ENCODE measurements at places on chromosomes 2 and 18. TPM values are rescaled to one million over a fixed set of nuclear protein-coding genes. Genes with fewer than 3 reads are reported as not detected.

DNA sequence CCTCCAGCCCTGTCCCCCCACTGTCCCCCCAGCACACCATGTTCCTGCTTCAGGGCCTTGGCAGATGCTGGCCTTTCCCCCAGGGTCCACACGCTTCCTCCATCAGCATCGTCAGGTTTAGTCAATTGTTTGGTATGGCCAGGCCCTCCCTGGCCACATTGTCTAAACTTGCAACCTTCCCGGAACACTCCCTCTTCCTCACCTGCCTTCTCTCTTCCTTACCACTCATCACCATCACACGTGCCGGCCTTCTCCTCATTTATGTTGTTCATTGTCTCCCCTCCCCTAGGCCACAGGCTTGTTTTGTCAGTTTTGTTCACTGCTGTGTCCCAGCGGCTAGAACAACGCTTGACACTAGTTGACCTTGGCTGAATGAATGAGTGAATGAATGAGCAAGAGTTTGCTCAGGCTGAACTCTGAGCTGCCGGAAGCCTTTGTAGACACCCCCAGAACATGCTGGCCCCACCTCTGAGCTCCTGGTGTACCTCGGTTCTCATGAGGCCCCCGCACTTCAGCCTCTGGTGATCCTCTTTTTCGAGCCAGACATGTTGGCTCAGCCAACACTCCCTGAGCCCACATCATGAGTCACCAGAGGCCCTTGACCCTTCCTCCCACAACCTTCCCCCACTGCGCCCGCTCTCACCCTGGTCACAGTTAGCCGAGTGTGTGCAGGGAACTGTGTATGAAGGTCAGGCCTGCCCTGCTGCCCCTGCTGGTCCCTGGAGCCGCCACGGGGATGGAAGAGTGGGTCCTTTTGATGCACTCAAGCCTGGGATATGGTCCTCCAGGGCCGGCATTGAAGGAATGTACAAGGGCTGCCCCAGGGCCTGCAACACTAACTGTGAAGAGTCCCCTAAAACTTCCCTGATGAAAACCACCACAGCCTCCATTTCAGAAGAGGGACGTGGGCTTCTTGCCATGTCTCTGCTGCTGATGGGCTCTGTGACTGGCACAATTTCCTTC, 57.5 kb downstream of the HS1BP3 start:
- DNase-seq: no peak

GRCh38 chr2:162704496-162704895, 134.1 kb downstream of the KCNH7 start:
- DNase-seq: no peak

GRCh38 chr2:215668378-215668775, 232.5 kb upstream of the FN1 start:
- DNase-seq: no peak

DNA sequence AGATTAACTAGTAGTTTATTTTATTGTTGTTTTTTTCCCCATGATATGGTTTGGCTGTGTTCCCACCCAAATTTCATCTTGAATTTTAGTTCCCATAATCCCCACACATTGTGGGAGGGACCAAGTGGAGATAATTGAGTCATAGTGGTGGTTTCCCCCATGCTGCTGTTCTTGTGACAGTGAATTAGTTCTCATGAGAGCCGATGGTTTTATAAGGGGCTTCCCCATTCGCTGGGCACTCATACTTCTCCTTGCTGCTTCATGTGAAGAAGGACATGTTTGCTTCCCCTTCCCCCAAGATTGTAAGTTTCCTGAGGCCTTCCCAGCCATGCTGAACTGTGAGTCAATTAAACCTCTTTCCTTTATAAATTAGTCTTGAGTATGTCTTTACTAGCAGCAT, 36.5 kb downstream of the GALNT14 start:
- no peak for DNase-seq

DNA sequence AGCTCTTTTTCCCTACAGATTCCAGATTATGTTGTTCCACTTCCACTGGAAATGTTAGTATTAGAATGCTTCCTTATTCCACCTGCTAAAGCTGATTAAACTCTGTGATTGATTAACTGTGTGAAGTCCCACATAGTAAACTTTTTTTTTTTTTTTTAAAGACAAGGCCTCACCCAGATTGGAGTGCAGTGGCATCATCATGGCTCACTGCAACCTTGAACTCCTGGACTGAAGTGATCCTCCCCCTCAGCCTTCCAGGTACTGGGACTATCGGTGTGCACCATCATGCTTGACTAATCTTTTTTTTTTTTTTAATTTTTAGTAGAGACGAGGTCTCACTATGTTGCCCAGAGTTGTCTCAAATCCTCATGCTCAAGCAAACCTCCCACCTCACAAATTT, 108.5 kb upstream of the RBMS1 start:
- no peak for DNase-seq

GRCh38 chr2:8576525-8577167, 105.2 kb upstream of the ID2 start:
- DNase-seq: no peak

GRCh38 chr2:25981596-25982272, 563 bp downstream of the KIF3C start:
- no peak for DNase-seq

- no peak for DNase-seq
These were observed 552.9 kb upstream of the TNP1 start for GRCh38 chr2:217412721-217413120.

DNA sequence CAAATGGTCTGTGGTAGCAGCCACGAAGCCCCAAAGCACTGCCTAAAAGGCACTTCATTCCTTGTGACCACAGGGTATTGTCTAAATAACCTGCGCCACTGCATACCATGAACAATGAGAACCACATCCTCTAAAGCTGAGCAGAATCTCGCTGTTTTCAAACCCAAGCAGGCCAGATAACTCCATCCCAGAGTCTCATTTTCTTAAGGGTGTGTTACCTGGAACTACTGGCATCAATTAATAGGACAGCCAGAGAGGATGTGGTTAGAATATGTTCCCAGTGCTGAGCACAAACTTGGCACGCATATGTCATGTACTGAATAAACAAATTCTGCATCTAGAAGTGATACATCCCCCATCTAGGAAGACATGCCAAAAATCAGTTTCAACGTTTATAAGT, 13.0 kb downstream of the VPS4B start:
- DNase-seq: no peak

DNA sequence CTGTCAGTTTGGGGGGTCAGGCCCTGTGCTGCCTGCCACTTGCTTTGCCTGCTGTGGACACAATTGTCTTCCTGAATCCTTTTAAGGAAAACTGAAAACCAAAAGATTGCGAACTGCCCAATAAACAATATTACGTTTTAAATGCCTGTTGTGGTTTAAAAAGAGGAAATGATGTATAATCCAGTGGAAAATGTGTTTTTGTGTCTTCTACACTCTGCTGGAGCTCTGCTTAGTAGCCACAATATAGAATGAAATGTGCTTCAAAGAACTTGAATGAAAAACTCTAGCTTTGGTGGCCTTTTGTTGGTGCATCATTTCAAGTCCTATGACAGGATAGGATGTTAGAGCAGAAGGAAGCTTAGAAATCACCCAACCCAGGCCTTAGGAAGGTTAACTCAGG, 23.2 kb upstream of the CABYR start:
- no peak for DNase-seq

- no peak for DNase-seq
These were observed 90.5 kb downstream of the PMS1 start for GRCh38 chr2:189874586-189875320.

GRCh38 chr18:43819397-43819796, 542.1 kb upstream of the SYT4 start:
- DNase-seq: no peak

GRCh38 chr2:76080154-76080553, 369.4 kb upstream of the GCFC2 start:
- no peak for DNase-seq

DNA sequence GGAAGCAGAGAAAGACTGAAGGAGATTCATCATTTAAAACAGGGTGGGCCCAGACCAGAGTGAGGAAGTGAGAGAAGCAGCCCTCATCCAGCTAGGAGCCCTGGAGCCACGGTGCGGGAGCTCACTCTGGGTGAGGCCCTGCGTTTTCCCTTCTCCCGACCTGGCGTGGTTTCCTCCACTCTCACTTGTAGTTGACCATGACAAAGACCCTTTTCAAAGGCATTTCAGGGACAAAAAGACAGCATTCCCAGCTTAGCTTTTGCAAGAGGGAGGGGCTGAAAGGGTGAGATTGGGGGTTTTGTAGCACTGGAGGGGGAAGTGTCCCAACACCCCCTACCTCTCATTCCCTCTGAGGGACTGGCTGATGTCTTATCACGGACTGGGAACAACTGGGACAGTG, 56.6 kb downstream of the TRPM8 start:
- DNase-seq: no peak

DNA sequence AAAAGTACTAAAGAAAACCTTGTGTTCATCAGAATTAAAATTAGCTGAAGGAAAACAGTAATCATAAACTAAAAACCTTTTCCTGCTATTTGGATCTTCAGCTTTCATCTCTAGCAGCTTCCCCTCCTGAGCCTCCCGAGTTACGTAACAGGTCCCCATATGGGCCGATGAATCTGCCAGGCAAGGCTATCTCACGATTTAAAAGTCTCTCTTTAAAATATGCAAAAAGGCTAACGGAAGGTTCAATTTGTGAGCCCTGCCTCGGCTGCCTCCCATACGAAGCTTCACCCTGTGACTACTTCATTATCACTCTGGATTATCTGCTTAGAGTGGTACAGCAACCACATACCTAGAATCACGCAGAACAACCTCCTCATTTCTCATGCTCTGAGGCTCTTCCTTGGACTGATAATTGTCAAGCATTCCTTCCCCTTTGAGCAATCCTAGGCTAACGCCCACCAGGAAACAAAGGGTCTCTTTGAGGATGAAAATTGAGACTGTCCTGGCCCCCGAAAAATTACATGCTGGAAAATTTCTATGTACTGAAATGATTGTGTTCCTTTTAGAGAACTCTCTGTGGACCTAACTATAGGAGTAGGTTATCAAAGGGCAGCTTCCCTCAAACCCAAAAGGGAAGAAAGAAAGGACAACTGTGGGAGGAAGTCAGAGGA, 147.4 kb downstream of the ZEB2 start:
- DNase-seq: no peak

The RIT2 gene
- not detected for polyA plus RNA-seq

The VWA3B gene
- 1.6 TPM for polyA plus RNA-seq

The KCNJ3 gene
- 0.54 TPM for polyA plus RNA-seq

The ERBB4 gene
- 8.8 TPM for polyA plus RNA-seq

The TMEM163 gene
- 0.86 TPM for polyA plus RNA-seq

The ERMN gene
- 0.05 TPM for polyA plus RNA-seq

The CFC1B gene
- polyA plus RNA-seq: not detected

The PKP4 gene
- polyA plus RNA-seq: 27.0 TPM
